ENCODE measurements at places on chromosomes 3 and 15.

- no peak for DNase-seq
These were observed 9.3 kb downstream of the BCHE start for GRCh38 chr3:165827883-165828282.

DNA sequence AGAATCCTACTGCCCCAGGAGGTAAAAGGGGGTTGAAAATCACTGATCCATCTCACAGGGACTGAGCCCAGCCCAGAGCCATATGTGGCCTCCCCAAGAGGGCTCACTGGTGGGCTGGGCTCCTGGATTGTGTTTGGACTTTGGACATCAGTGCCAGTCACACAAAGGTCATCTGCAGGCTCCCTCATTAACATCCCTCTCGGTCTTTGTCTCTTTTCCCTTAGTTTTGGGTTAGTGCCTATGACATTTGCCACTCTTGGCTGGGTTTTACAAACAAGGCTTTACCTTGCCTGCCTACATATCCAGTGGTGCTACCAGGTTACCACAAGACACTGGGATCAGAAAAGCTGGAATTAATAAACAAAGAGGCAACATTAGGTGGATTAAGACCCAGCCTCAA lies 27.9 kb downstream of the IFT122 start:
- DNase-seq: no peak

GRCh38 chr15:75677465-75678323 lies 30.0 kb downstream of the SNX33 start:
- no peak for DNase-seq

DNA sequence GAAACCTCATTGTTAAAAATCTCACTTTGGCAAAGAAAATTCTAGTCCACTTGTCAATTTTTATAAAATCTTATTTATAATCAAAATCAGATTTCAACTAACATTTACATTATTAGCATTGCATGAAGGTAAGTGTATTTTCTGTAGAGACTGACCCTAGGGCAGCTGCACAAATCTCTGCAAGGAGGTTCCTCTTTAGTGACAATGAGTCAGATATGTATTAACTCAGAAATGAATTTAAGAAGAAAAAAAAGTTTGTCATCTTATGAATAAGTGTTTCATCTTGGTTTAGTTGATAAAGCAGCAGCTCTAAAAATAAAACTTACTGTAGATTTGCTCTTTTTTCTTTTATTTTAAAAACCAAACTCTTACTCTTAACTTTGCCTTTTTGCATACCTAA lies 9.0 kb upstream of the GNB4 start:
- DNase-seq: no peak

GRCh38 chr3:155585384-155585783 lies 159.5 kb downstream of the PLCH1 start:
- DNase-seq: no peak

GRCh38 chr3:60017631-60018030 lies 967.8 kb upstream of the CFAP20DC start:
- no peak for DNase-seq

GRCh38 chr15:89416339-89417183 lies 79.8 kb downstream of the RHCG start:
- DNase-seq: peak; percentile 62

- DNase-seq: no peak
These were observed 53.8 kb downstream of the CACNA2D3 start for GRCh38 chr3:54176106-54176505.

GRCh38 chr3:13718436-13718835 lies 161.4 kb downstream of the WNT7A start:
- no peak for DNase-seq

DNA sequence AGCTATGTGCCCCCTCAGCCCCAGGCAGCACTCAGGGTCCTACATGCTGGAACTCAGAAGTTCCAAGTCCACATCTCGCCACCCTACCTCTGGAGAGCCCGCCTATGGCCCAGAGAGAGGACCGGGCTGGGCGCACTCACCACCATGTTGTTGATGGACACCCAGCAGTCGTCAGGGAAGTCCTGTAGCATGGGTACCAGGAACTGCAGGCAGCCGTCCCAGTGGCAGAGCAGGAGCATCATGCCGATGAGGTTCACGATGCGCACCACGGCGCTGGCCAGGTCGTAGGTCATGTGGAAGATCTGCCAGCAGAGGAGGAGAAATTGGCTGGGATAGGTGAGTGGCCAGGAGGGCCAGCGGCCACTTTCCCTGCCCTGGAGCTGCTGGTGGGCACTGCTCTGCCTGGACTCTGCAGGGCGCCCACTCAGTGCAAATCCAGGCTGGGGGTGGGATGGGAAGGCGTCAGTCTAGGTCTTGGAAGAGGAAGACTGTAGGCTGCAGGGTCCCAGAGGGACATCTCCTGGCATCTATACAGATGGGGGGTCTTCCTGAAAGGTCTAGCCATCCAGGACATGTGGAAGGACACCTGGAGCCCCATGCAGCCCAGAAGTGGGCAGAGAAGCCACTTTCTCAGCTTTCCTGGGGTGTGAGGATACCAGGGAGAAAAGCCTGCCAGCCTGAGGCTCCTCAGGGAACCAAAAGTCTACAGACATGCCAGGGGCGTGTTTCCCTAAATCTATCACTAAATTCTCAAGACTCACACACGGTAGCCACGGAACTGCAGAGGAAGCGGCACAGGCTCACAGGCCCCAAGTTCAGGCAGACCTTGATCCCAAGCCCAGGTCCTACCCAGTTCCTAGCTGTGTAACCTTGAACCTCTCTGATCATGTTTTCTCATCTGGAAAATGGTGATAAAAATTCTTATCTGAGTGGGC lies 36.5 kb downstream of the HCN4 start:
- no peak for DNase-seq

- DNase-seq: no peak
These were observed 37.6 kb upstream of the SFMBT1 start for GRCh38 chr3:53083521-53083920.

GRCh38 chr15:25249236-25250010 lies 189.4 kb downstream of the UBE3A start:
- no peak for DNase-seq

DNA sequence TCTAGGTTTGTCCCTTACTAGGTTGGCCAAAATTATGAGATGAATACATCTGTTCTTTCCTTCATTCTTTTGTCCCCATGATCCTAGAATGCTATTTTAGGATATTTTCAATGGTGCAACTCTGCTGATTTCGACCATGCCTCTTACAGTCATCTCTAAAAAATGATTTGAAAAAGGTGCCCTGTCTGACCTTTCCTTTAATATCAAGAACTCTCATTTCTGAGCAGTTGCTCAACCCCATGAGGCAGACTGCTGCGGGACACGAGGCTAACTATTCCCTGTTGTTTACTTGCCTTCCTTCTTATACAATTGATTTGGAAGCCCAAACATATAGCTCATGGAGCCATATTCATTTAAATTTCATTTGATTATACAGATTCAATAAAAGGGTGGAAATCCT lies 14.6 kb downstream of the PLSCR2 start:
- DNase-seq: no peak

DNA sequence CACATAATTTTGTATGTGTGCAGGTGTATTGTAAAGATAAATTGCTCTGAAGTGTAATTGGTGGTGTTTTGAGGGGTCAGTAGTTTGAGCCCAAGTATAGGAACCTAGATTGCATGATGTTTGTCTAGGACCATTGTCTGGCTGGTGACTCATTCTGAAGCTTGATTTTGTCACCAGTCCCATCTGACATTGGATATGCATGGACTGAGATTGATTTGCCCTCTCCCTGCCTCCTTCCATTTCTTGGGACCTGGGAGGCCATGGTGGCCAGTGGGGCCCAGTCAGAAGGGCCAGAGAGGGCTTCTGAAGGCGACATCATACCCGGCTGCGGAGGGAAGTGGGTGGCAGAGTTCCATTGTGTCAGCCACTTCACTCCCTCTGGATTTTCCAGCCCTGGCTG lies 62.3 kb downstream of the PDIA5 start:
- DNase-seq: no peak

GRCh38 chr3:126107957-126108675 lies 24.2 kb upstream of the SLC41A3 start:
- no peak for DNase-seq

DNA sequence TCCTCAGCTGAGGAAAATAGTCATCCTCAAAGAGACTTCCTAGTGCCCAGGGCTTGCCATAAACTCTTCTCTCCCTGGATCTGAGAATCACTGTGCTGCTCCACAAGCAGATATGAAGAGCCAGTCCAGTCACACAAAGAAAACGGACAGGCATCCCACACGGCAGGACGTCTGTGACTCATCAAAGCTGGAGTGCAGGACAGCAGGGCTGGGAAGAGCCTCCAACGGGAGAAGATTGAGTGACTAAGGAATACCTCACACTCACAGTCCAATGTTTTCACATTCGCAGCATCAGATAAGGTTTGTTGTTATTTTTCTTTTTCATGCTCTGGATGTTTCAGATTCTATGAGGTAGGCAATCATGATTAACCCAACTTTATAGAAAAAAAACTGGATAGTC lies 57.8 kb downstream of the NEK10 start:
- DNase-seq: no peak

DNA sequence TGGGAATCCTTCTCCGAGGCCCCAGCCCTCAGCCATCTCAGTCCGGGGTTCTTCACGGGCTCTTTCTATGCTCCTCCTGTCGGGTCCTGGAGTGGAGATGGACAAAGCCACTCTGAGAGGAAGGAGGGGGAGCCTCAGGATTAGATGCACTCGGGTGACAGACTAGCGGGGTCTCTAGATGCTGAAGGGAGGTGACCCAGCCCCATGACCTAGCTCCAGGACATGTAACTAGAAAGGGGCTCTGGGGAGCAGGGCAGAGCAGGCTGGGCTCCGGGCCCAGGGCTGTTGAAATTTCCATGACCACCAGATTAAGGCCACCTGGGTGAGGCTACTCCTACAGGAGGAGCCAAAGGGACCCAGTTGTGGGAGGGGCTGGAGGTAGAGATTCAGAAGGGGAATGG lies 14.8 kb upstream of the SKIC8 start:
- DNase-seq: no peak

- DNase-seq: no peak
These were observed 82.7 kb upstream of the CHD2 start for GRCh38 chr15:92817339-92817886.

GRCh38 chr3:113241292-113242095 lies 30.1 kb downstream of the BOC start:
- no peak for DNase-seq

DNA sequence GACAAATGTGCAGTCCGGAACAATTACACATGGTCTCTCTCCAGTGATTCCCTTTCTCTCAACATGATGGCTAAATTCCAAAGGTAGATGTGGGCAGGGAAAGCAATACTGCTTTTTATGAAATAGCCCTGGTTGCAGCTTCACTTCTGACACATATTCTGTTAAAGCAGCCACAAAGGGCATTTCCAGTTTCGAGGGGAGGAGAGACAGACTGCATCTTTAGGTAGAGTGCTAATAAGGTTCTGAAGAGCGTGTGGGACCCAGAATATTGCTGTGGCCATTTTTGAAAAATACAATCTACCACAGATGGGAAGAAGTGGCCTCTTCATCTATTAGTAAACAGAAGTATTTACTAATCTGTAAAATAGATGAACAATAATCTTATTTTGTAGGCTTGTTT lies 139.3 kb upstream of the PEX5L start:
- no peak for DNase-seq

GRCh38 chr3:131109156-131109555 lies 82.5 kb downstream of the NEK11 start:
- DNase-seq: no peak

- no peak for DNase-seq
These were observed 604.7 kb upstream of the EPHA6 start for GRCh38 chr3:96209699-96210098.

- DNase-seq: no peak
These were observed 494.9 kb upstream of the CCDC54 start for GRCh38 chr3:106882297-106882696.

- no peak for DNase-seq
These were observed 72.4 kb downstream of the ZNF280D start for GRCh38 chr15:56660943-56661342.

DNA sequence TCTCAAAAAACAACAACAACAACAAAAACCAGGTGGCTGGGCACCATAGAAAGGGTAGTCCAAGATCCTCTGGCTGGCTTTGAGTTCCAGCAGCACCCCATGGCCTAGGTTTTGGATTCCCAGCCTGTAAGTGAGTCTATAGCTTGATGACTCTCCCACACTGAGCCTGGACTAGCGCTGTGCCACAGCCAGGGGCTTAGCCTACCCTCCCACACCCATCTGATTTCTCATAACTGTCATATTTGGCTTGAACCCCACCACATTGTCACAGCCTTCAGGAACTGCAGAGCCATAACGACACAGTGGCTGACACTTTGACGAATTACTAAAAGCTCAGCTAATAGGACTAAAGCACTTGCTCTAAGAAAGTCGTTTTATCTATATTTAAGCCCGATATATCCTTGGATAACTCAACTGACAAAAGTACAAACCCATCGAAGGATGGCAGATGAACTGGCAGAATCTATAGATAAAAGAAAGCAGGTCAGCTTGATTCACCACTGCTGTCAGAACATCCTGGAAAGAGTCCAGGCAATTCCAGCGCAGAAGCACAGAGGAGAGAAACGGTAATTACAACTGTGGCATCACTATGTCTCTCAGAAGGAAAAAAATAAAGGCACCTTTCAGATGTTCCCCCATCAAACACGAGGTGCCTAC lies 62.1 kb downstream of the HOMER2 start:
- DNase-seq: no peak

GRCh38 chr3:54211097-54211496 lies 88.7 kb downstream of the CACNA2D3 start:
- no peak for DNase-seq

DNA sequence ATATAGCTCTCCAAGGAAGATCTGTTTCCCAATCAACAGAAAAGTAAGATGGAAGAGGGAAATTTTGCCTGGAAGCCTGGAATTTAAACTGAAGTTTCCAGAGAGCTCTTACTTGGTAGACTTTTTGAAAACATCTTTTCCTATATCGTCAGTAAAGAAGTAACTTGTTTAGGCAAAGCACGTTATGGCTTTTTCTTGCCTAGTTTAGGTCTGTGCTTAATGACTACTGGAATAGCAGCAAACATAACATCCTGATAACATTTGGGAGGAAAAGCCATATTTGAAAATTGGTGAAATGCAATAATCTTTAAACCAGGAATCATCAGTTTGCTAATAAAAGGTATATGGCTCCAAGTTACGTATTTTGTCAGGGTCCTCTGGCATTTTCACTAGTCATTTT lies 160.4 kb upstream of the CGNL1 start:
- no peak for DNase-seq

DNA sequence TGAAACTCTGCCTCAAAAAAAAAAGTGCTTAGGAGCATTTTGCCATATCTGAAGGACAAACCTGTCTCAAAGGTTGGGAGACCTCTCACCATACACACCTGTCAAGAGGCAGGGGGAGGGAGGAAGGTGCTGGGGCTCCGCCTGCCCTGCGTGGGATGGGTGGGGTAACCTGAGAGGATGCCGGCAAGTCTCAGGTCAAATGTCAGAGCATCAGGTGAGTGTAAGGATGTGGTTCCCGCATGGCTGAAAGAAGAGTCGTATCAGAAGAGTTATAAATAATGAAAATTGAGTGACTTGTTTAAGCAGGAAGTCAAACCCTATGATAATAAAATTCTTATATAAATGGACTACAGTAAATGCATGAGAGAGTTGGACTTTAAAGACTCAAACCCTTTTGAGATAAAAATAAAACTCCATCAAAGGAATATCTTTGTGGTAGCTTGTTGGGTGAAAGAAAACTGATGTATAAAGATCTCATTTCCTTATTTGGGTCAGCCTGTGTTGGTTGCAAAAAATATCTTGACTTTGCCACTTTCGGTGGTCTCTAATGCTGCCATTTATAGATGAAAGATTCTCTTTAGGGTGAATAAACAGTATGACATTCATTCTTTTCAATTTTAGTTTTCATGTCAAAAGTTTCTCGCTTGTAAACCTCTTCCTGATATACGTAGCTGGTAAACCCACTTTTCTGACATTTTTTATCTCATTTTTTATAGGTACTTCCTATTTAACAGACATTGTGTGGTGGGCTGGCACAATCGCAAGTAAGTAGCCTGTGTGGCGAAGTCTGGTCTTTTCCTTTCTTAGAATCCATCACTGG lies 23.8 kb downstream of the NIPA1 start:
- DNase-seq: no peak

All from NCI-H1930 (cell line).